ENCODE measurements at places on chromosomes 2 and 18.

- no peak for DNase-seq
Observed at GRCh38 chr2:141301551-141301950, 829.3 kb downstream of the LRP1B start.

GRCh38 chr2:149342509-149342908 lies 12.1 kb downstream of the LYPD6 start:
- DNase-seq = no peak

DNA sequence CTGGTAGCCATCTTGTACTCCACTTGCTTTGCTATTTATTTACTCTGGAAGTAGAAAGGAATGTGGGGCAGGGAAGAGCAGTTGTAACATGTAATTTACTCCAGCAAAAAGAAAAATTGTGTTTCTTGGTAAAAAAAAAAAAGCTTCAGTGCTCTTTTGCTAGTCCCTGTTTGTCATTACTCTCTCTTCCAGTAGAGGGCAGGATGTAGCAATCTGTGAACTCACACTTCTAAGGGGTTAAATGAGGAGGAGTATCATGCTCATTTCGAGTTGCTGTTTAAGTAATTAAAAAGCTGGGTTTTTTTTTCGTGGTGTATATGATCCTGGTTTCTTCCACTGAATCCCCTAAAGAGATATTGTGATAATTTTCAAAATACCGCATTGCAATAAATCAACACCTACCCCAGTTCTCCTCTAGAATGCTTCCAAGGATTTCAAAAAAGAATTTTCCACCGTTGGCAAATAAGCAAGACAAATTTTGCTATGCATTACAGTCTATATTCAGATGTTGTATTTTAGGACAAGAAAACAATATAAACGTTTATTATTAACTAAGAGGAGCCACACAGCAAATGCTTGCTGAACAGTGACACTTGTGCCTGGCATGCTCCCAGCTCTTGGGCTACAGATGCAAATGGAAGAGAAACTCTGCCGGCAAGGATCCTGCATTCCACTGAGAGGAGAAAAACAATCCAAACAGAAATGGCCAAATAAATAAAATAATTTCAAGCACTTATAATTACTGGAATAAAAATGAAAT lies 261.6 kb downstream of the ASXL3 start:
- no peak for DNase-seq

GRCh38 chr2:56531668-56532420 lies 348.1 kb downstream of the CCDC85A start:
- no peak for DNase-seq

DNA sequence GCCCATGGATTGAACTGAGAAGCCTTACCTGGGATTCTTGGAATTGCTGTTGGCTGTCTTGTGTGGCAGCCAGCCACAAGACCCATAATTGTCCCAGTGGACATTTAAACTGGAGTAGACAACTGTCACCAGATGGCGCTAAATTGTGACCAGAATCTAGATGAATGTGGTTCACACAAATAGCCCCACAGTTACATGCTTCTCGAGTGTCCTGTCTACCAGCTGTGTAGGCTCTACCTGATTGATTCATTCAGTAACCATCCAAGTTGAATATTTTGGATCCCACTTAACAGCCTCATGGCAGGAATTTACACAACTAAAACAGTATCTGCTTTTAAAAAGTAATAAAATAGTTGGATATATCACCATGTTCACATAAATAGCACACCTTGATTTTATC lies 73.2 kb downstream of the MAP4K4 start:
- DNase-seq = no peak

GRCh38 chr2:47617028-47617427 lies 165.9 kb upstream of the MSH6 start:
- no peak for DNase-seq

DNA sequence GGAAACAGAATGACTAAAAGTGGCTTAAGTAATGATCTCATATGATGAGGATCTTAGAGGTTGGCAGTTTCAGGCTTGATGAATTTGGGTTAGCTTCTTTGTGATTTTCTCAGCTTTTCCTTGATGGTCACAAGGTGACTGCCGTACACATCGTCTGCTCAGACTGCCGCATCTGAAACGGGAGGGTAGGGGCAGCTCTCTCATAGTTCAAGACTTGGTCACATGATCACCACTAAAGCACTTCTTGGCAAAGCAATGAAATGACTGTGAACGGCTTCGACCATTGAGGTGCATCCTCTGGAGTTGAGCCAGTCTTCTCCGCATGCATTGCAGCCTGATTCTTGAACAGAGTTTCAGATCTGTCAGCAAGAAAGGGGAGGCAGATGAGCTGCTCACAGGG lies 43.8 kb downstream of the LPIN1 start:
- DNase-seq = no peak

GRCh38 chr2:170840717-170841210 lies 24.1 kb downstream of the GAD1 start:
- no peak for DNase-seq

DNA sequence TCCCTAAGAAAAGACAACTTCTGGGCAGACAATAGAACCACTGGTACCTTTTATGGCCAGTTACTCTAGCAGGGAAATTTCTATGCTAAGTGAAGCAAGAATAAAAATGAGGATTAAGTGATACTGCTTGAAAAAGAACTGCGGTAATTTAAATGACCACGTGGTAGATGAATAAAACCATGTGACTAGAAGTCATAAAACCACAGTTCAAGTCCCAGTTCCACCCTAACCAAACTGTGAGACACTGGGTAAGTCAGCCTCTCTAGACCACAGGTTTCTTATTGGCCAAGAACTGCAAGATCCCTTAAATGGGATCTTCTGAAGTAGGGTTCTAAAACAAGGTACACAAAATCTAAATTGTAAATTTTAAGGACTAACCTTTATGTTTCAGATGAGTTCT lies 12.7 kb downstream of the TMEM237 start:
- DNase-seq = no peak

GRCh38 chr2:58740426-58740825 lies 499.3 kb upstream of the FANCL start:
- DNase-seq = no peak
